ENCODE measurements at places on chromosomes 4 and X.

GRCh38 chr4:159950707-159951106 is 847.8 kb downstream of the RAPGEF2 start:
- no peak for DNase-seq

DNA sequence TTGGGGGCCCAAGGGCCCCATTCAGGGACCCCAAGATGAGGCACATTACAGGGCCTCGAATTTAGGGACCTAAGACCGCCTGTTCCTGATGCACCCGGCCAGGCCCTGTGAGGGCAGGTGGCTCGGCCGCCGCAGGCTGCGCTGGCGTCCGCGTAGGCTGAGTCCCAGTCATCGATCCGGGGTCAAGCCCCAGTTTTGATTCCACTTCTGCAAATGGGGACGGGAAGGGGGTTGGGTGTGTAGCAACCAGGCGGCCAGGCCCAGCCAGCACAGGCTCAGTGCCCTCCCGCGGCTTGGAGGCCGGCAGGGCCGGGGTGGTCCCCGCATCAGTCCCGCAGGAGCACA is 327 bp downstream of the PNPLA4 start:
- DNase-seq = no peak

- no peak for DNase-seq
Measured at GRCh38 chrX:17968367-17968766, 107.3 kb upstream of the RAI2 start.

GRCh38 chrX:21524008-21524407 is 134.1 kb downstream of the KLHL34 start:
- DNase-seq = no peak

DNA sequence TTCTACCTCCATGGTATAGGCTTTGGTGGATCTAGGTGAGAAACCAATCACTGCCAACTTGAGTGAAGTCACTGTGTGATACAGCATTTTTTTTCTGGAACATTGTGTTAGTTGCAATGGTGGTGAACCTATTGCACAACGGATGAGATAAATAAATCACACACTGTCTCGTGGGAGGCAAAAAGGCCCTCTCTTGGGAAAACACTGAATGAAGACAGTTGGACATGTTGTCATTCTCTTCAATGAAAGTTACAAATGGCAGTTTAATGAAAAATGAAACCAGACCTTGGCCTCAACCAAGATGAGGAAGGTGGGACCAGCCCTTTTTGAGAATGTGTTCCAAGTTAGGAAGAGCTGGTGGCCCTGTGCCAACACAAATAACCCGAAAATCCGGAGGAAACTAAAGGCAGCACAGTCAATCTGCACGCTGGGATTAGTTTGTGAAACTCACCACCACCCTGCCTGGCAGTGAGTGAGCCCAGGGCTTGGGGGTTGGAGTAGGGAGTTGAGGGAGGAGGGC is 5.4 kb upstream of the ADGRG2 start:
- no peak for DNase-seq

- no peak for DNase-seq
Measured at GRCh38 chrX:102654696-102655095, 3.4 kb downstream of the GPRASP1 start.

GRCh38 chr4:89836897-89837384 is at the start of gene SNCA:
Gene SNCA (minus strand): TSS chr4:89837161. CDS start chr4:89835667, 1,494 bp downstream.
- peak; percentile 43 for DNase-seq

- no peak for DNase-seq
Measured at GRCh38 chr4:161538941-161539340, 624.9 kb downstream of the FSTL5 start.

GRCh38 chr4:151687021-151687640 is 73.7 kb downstream of the GATB start:
- no peak for DNase-seq

DNA sequence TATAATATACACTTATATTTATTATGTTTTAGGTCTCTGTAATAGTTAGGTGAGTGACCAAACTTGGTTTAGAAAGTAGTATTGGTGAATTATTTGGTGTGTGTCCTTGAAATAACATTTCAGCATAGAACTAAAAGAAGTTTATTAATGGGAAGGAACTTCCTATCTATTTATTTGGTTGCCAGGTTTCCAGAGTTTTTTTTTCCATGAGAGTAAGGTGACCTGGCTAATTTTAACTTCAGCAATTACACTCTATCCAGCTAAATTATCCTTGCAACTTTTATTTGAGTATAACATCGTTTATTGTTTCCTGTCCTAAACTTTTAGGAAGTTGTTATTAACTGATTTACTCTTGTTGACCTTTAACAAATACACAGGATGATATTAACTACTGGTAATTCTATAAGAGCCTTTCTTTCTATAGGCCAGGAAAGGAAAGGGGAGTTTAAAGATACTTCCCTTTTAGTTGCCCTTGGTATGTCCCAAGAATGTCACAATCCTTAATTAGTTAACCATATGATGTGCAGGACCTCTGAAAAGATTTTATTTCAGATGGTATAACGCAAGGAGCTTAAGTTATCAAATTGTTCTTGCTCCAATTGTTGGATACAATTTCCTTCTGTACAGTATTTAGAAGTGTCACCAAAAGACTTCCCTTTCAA is 18.9 kb downstream of the PRDM8 start:
- DNase-seq = no peak

GRCh38 chr4:185113340-185113739 is 29.7 kb upstream of the SLC25A4 start:
- DNase-seq = no peak

- DNase-seq = peak; percentile 13
Measured at GRCh38 chrX:11575332-11575731, 90.4 kb downstream of the ARHGAP6 start.

DNA sequence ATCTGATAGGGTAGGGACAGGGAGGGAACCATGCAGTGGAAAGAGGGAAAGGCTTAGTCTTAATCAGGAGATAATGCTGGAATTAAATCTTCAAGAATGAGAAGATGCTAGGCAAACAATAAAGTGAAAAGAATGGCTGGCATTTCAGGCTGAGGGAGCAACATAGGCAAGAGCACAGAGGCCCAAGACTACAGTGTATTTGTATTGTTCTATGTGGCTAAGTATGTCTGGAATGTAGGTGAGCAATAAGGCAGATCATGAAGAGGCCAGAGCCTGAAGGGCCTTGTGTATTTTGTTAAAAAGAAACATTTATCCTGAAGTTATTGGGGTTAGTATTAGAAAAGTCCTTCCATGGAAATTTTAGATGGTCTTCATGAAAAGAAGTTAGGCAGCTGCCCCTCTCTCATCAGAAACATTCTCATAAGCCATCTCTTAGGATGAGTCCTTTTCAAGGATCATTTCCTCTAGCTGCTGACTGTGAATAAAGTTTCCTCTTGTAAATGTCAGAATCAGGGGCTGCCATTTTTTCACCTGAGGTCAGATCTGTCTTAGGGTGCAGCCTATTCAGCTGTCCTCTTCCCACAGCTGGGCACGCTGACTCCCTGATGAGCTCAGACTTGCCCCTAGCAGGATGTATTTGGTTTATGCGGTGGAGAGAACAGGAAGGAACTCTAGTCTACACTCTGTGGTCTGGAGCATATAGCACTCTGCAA is 46.3 kb downstream of the ATP10D start:
- peak; percentile 92 for DNase-seq

DNA sequence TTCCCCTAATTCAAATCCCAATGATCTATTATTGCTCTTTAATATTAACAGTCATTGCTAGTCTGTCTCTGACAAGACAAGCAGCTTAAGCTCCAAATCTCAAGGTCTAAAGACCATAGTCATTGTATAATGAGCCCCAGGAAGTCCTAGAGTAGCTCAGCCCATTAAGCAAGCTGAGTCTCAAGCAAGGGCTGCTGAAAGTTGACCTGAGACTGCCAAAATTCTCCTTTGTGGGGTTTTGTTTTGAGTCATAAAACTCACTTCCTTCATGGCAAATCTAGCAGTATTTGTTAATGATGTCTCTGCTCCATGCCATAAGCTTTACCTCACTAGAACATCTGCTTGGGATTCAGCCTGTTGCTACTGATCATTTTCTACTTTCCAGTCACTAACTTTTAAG is 313.2 kb downstream of the ANTXR2 start:
- DNase-seq = no peak

DNA sequence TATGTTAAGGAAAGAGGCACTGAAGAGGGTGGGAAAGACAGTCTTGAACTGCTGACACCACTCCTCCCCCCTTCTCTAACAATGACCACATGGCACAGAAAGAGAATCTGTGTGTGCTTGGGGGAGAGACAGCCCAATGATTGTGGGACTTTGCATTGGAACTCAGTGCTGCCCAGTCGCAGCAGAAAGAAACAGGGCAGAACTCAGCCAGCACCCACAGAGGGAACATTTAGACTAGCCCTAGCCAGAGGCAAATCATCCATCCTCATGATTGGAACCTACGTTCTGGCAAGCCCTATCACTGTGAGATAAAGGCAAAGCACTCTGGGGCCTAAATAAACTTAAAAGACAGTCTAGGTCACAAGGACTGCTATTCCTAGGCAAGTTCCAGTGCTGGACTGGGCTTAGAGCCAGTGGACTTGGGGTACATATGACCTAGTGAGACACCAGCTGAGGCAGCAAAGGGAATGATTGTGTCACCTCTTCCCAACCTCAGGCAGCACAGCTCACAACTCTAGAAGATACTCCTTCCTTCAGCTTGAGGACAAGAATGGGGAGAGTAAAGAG is 132.8 kb upstream of the S100G start:
- DNase-seq = no peak

GRCh38 chr4:61380865-61381264 is 180.7 kb downstream of the ADGRL3 start:
- DNase-seq = no peak

DNA sequence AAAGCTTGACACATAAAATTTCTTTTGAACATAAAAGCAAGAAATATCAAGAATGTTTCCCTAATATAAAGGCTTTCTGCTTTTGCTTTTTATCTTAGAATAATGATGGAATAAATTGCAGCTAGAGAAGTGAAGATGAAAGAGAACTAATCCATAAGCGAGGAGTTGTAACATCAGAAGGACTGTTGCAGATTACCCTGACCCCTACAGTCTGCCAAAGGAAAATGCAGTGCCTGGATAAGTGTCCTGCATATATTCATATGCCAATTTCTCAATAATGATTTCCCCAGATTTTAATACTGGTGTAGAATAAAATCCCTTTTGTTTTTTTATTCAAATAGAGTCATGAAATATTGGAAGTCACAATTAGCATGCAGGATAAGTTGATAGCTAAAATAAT is 115.9 kb downstream of the MAGEC2 start:
- peak; percentile 6 for DNase-seq

DNA sequence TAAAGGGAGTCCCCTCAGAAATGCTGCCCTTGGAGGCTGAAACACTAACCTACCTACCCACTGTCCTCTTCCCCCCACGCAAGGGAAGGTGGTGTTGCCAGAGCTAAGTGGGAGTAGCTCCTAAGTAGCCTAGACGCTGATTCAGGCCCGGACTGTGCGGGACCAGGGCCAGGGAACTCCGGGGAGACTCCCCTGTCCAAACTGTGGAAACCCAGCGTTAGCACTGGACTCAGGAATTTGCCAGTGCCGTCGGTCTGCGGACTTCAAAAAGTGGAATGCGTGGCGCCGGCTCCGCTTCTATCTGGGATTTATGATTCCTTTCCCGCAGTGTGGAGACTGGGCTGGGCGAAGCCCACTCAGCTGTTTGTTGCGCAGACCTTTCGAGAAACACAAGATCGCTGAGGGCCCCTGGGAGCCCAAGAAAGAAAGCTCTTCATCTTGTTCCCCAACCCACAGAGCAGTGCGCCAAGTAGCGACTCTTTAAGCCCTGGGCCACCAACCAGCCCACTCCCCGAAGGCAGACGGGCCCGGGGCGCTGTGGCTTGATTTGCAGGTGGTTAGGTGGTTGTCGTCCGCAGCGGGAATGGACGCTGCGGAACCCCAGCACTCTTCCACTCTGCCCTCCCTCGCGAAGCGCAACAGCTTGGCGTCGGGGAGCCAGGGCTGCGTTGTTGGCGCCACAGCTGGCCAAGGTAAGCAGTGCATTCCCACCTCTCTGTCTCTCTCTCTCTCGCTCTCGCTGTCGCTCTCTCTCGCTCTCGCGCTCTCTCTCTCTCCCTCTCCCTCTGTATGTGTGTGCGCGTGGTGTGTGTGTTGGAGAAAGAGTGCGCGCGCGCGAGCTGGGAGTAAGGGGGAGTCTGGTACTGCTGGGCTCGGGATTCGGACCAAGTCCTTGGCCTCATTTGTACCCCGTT is 2.0 kb downstream of the TMEM255A start:
- DNase-seq = peak; percentile 78

DNA sequence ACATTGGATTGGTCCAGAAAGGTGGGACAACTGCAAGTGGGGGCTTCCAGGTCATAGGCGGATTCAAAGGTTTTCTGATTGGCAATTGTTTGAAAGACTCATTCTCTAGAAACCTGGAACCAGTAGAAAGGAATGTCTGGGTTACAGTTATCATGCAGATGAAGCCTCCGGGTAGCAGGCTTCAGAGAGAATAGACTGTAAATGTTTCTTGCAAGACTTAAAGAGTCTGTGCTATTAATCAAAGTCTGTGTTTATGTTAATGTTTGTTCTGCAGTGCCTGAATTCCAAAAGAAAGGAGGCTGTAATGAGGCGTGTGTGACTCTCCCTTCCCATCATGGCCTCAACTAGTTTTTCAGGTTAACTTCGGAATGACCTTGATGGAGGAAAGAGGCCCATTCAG is 43.9 kb upstream of the GC start:
- no peak for DNase-seq

- DNase-seq = no peak
Measured at GRCh38 chr4:98481167-98481566, 177.2 kb downstream of the TSPAN5 start.

- DNase-seq = no peak
Measured at GRCh38 chr4:81808011-81808672, 336.4 kb upstream of the RASGEF1B start.

DNA sequence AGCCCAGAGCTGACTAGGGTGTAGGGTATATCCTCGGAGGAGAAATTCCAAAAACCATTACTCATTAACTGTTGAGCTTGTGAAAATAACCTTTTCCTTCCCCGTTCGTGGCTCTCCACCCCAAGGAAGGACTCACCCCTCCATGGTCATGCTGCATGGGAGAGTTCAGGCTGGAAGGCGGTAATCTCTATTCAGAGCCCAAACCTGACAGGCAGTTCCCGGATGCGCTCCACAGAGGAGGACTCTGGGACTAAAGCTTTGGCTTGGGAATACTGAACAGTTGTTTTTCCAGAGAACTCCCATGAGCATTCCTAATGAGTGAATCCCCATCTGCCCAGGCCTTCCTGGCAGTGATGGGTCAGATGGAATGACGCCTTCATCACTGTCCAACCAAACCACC is 125.4 kb downstream of the BCOR start:
- peak; percentile 61 for DNase-seq

GRCh38 chrX:74242484-74243138 is 61.4 kb upstream of the ZCCHC13 start:
- DNase-seq = no peak
